Epithelial cell of proximal tubule (primary cell): ENCODE measurements at places on chromosomes 5 and 9.

DNA sequence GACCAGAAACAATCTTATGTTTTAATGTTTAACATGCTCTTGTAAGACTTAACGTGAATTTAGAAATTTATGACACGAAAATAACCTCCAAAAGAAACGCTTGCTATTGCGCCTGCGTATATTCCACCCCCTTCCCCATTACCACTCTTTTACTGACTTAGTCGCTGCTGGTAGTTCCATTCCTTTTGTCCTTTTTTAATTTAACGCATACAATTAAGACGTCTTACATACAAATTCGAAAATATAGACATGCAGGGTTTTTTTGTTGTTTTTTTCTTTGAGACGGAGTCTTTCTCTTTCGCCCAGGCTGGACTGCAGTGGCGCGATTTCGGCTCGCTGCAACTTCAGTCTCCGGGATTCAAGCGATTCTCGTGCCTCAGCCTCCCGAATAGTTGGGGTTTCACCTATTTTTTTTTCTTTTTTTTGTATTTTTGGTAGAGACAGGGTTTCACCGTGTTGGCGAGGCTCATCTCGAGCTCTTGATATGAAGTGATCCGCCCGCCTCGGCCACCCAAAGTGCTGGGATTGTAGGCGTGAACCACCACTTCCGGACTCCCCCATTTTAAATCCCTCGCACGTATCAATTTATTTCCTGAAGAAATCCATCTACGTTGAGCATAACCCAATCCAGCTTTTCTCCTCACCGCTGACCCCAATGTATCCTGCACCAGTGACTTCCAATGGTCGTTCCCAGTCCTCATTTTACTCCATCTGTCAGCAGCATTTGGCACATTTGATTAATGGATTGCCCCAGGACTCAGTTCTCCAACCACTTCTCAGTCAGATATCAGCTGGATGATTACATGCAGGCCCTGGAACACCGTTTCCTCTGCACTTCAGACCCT lies 684 bp upstream of the MED7 start:
- no peak for DNase-seq

DNA sequence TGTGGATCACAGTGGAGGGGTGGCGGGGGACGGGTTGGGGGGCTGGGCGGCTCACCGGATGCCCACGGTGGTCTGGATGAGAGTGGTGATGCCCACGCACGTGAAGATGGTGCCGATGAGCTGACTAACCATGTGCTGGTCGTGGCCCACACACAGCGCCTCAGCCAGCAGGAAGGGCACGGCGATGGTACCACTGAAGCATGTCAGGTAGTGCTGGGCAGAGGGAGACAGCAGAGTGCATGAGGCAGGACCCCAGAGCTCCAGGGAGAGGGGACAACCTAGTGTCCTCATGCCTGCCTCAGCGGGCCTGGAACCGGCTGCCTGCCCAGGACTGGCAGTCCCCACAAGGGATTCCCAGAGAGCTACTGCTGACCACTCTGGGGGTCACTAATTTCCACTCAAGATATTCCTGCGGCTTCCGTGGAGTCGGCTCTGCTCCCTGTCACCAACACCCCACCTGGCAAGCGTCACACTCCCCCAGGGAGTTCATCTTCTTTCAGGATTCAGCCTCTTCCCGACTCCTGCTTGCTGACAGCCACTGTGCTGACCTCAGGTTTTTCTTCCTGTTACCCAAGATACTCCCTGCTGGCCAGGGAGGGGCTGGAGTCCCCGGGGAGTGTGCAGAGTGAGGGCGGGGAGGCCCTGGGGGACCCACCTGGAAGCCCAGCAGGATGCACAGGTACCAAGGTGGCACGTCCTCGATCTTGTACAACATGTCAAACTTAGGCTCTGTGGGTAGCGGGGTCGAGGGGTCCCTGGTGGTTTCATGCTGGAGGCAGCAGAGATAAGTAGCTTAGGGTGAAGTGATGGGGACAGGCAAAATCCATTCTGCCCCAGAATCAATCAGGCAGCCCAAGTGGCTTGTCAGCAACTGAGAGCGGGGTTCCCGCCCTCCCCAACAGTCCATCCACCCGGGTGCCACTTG lies 998 bp downstream of the SLC23A1 start:
- DNase-seq = no peak

- peak; percentile 6 for DNase-seq
Observed at GRCh38 chr5:62791059-62791458, 212.4 kb downstream of the LRRC70 start.

- DNase-seq = no peak
Observed at GRCh38 chr9:129258124-129258822, 80.2 kb upstream of the IER5L start.

- DNase-seq = no peak
Observed at GRCh38 chr5:136769093-136769492, 403.7 kb upstream of the TRPC7 start.

GRCh38 chr9:4620057-4620765 lies 41.9 kb upstream of the PLPP6 start:
- DNase-seq = no peak
